ENCODE measurements at places on chromosomes 12 and 14.

DNA sequence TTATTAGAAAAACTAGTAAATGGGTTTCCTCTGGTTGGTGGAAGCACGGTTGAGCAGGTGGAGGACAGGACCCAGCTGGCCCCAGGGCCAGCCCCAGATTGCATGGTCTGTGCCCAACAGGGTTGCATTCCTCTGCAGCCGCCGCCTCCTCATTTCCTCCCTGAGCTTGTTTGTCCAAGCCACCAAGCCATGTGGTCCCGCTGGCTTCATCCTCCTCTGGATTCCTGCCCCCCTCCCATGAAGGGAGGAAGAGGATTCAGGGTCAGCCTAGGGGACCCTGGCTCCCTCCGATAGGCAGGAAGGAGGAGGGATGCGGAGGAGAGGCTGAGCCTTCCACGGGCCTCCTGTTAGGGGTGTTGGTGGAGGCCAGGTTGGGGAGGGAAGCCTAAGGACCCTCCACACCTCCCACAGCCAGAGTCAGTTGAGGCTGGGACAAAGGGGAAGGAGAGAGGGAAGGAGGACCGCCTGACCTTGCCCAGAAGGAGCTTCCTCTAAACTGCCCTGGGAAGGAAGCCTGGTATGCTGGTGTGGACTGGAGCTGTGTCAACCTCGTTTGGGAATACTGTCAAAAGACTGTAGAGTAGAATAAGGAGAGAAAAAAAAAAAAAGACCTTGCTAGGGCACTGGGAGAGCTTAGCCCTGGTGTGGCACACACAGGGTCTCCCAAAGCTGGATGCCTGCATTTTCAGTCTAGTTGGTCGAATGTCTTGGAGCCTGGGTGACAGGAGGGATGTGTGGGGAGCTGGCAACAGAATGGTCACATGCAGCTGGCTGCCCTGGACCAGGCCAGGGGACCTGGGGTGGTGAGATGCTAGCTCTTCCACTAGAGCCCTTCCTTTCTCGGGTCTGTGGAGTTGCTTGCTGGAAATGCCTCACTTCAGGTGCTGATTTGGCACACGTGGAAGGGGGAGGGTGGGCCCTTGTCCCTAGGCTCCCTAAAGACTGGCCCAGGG lies 42.4 kb downstream of the PLEKHG3 start:
- DNase-seq = no peak

DNA sequence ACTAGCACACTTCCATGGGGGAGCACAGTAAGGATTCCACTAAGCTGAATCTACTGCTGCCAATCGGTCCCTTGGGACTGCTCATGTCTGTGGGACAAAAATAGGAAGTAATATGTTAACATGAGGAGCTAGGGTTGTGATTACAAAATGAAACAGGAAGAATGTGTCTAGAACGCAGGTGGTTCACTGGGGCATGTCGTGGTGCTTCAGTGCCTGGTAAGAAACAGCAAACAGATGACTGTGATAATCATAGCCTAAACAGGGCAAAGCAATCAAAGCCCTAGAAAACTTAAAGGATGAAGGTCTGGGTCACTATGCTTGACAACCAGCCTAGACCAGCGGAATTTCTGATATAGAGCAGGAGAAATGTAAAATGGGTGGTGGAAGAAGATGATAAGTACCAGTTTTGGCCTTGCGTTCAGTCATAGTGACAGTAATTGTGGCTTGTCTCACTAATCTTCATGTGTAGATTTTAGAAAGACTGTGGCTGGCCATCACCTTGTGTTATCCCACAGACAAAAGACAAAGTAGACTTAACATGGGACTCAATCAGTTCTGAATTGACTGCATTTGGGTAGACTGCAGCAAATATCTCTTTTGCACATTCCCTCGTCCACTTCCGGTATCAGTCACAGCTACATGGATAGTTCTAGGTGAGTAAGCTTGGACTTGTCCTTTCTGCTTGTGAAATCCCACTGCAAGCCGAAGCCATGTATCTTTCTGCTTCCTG lies 51.4 kb downstream of the WASHC3 start:
- DNase-seq = no peak

GRCh38 chr12:54425702-54426101 lies 6.6 kb upstream of the ITGA5 start:
- no peak for DNase-seq

- no peak for DNase-seq
Observed at GRCh38 chr12:124742111-124742510, 121.6 kb downstream of the SCARB1 start.

- no peak for DNase-seq
Observed at GRCh38 chr14:25484906-25485305, 435.0 kb upstream of the STXBP6 start.

DNA sequence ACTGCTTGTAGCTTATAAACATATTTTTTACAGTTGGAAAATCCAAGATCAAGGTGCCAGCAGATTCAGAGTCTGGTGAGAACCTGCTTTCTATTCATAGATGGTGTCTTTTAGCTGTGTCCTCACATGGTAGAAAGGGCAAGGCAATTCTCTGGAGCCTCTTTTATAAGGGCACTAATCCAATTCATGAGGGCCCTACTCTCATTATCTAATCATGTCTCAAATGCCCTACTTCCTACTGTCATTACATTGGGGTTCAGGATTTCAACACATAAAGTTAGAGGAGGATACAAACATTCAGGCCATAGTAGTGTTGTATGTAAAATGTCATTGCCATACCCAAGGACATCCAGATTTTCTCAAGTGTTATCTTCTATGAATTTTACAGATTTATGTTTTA lies 496.4 kb downstream of the TMTC2 start:
- no peak for DNase-seq

DNA sequence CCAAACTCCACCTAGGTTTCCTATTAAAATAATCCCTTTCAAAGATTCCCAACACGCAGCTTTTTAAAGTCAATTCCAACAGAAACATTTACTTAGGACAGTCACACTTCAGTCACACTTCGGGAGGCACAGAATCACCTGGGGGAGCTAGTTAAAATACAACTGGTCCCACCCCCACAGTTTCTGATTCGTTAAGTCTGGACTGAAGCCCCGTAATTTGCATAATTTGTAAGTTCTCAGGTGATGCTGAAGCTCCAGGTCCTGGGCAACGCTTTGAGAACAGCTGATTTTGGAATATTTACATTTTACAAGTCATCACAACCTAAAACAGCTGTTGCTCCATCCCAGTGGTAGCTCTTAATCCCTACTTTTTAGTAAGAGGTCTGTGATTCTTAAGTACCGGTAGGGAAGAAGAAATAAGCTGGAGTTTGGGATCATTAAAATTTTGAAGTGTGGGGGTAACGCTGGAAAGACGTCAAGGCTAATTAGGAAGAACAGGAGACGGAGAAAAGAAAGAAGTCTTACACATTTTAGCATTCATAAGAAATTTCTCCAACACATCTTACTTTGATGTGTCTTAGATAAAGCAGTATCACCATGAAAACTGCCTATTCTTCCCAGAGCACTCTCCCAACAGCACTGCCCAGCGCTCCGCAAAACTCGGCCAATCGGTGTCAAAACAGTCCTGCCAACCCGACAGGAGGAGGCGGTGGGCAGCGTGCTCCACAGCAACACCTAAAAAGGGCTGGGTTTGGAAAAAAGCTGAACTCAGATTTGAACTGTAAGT lies 1.1 kb downstream of the IPO8 start:
- DNase-seq = no peak

GRCh38 chr14:99647411-99647810 lies 2.5 kb downstream of the HHIPL1 start:
- DNase-seq = no peak

GRCh38 chr14:37968664-37969240 lies 239.0 kb upstream of the SSTR1 start:
- no peak for DNase-seq

- no peak for DNase-seq
Observed at GRCh38 chr12:109529691-109530640, 43.3 kb downstream of the MMAB start.

GRCh38 chr12:113174461-113175384 lies 10.6 kb downstream of the DDX54 start:
- DNase-seq = no peak

DNA sequence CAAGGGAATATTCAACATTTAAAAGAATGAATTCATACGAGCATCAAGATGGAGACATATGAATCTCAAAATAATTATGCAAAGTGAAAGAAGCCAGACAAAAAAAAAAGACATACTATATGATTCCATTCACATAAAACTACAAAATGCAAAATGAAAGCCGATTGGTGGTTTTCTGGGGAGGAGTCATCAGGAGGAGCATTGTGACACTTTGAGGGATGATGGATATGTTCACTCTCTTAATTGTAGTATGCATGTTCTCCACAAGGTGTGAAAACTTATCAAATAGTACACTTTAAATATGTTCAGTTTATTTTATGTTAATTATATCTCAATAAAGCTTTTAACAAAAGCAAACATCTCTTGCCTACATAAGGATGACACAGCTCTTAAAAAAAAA lies 13.5 kb downstream of the OLR1 start:
- no peak for DNase-seq

DNA sequence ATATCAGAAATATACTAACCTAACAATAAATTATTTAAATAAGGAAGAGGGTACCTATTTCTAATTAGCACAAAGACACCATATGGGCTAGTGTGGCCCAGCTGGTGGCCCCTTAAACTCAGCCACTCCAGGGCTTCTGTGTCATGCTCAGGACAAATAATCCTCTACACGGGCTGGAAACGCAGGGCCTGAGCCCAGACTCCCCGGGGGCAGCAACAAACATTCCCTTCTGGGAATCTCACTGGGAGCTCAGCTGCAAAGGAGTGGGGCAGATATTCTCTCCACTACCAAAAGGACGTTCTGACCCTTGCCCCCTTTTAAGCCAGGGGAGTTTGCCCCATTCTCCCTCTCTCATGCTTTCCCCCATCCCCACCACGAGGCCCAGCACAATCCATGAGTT lies 43.7 kb upstream of the ELK3 start:
- DNase-seq = no peak

- no peak for DNase-seq
Observed at GRCh38 chr14:91839749-91840148, 27.6 kb downstream of the TC2N start.

GRCh38 chr12:42039176-42039575 lies 105.5 kb downstream of the GXYLT1 start:
- DNase-seq = no peak

DNA sequence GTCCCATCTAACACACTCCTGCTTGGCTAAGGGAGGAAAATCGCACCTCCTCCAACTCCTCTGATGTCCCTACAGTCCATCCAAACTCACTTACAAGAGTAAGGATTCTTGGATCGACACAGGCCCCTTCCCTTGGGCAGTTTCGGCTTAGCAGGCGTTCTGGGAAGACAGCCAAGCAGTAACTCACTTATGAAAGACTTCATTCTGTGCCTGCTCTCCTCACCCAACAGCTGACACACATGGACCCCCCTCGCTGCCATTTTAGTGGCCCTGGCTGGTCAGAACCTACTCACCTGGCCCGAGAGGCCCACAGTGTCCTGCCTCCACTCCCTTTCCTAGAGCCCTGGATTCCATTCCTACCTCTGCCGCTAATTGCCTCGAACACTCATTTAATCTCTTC lies 52.3 kb upstream of the BCL2L14 start:
- no peak for DNase-seq

GRCh38 chr12:132445884-132446632 lies 43.9 kb upstream of the FBRSL1 start:
- peak; percentile 73 for DNase-seq

- DNase-seq = no peak
Observed at GRCh38 chr12:17035372-17035771, 429.4 kb upstream of the LMO3 start.

GRCh38 chr14:59159169-59159568 lies 29.3 kb upstream of the DAAM1 start:
- no peak for DNase-seq

GRCh38 chr12:131046813-131047788 lies 93.4 kb downstream of the ADGRD1 start:
- no peak for DNase-seq

DNA sequence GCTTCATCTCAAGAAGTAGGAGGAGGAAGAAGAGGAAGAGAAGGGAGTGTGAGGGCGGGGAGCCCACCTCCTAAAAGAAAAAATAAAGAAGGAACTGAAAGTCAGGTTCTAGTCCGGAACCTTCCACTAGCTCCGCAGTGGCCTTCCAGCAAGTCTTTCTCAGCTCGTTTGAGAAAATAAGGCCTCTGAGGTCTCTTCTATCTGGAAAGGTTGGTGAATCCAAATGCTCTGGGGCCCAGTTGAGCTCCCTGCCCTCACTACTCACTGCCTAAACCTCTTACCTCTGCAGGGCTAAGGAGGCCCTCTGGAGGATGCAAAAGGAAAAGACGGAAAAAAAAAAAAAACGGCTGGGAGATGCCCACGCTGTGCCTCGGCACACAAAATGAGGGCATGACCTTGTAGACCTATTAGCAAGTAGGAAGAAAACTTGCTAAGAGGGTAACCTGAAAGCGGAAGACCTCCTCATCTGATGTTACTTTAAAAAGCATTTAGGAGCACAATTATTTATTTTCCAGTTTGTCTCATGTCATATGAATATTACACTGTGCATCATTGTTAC lies 35.9 kb downstream of the FBLN5 start:
- no peak for DNase-seq

DNA sequence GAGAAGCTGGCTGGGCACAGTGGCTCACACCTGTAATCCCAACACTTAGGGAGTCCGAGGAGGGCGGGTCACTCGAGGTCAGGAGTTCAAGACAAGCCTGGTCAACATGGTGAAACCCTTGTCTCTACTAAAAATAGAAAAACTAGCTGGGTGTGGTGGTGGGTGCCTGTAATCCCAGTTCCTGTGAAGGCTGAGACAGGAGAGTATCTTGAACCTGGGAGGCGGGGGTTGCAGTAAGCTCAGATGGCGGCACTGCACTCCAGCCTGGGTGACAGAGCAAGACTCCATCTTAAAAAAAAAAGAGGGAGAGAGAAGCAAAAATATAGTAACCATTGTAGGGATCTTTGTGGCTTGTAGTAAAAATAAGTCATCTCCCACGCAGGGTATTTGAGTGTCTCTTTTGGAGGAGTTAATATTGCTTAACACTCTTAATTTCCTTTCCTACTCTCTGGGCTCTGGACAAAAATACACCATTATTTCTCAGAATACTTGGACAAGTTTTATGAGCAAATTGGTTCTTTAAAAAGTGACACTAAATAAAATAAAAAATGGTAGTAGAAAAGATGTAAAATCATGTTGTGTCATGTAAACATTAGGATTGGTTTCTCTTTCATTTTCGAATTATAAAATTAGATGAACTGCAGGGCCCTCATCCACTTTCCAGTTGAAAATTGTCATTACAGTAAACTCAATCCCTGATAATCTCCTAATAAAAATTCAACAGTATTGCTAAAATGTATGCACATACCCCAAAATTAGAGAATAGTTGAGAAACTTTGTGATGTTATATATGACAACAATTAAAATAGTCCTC lies 61.1 kb upstream of the C12orf71 start:
- no peak for DNase-seq

GRCh38 chr12:105420659-105421240 lies 90.3 kb downstream of the C12orf75 start:
- DNase-seq = peak; percentile 11

DNA sequence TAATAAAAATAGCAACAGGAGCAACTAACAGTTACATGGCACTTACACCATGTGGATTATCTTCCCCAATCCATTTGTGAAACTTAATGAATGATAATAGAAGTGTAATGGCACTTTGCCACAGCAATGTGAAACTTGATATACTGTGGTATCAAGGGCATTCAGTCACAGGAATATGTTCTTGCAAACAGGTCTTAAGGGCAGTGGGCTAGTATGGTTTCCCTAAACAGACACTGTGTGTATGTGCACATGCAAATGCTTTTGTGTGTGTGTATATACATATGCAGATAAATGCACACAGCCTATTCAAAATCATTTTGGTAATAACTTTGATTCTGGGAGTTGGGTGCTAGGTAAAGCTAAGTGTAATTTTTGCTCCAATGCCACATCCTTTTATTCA lies 26.2 kb upstream of the ARHGAP5 start:
- peak; percentile 13 for DNase-seq
